ENCODE measurements at places on chromosomes 6 and 20. TPM values are rescaled to one million over a fixed set of nuclear protein-coding genes. Genes with fewer than 3 reads are reported as not detected.

Gene HSD17B8
- total RNA-seq, result 4.4 TPM

DNA sequence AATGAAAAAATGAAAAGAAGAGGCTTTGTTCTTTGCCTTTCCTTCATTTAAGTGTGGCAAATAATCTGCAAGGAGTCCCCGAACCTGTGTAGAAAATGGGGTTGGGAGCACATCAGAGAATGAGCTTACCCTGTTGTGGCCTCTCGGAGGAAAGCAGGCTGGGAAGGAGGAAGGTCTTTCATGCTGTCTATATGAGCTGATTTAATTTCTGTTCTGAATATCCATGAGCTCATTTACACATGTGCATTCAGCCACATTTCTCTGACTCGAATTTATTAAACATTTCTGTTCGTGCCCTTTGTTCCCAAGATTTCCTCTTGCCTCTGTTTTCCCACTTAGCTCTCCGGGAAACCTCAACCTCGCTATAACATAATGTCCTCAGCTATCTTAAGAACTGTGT, 584.4 kb upstream of the CDH4 start:
- no peak overlapping the region for H3K27ac ChIP-seq
- peaks cover 5% of the 10 kb centered on the region for H3K27me3 ChIP-seq
- no peak for DNase-seq
- H3K36me3 ChIP-seq, result no peaks in the 10 kb centered on the region
- no peak overlapping the region for H3K4me3 ChIP-seq

Gene PPP1R14C
- total RNA-seq, result 7.3 TPM

GRCh38 chr20:41618807-41619311, 682 bp upstream of the CHD6 start:
- H3K4me3 ChIP-seq, result peak overlapping the region; percentile 87
- peaks cover 33% of the 10 kb centered on the region for H3K4me1 ChIP-seq
- DNase-seq, result no peak
- peaks cover 24% of the 10 kb centered on the region for H3K27me3 ChIP-seq

Gene MEP1A
- not detected for total RNA-seq

Gene TFAP2C
- total RNA-seq, result 4.0 TPM

GRCh38 chr20:5511930-5512329, 195.2 kb upstream of the PROKR2 start:
- no peaks in the 10 kb centered on the region for H3K4me1 ChIP-seq
- no peak overlapping the region for H3K4me3 ChIP-seq
- H3K27ac ChIP-seq, result no peak overlapping the region

GRCh38 chr20:4325548-4326187, 310.3 kb upstream of the RNF24 start:
- H3K27me3 ChIP-seq, result no peaks in the 10 kb centered on the region
- no peaks in the 10 kb centered on the region for H3K36me3 ChIP-seq
- DNase-seq, result no peak
- no peak overlapping the region for H3K4me3 ChIP-seq
- H3K27ac ChIP-seq, result no peak overlapping the region
- H3K4me1 ChIP-seq, result no peaks in the 10 kb centered on the region

Gene GTF3C6
- total RNA-seq, result 134 TPM

Gene TSPO2
- total RNA-seq, result not detected

GRCh38 chr6:33549196-33549595, 30.9 kb downstream of the BAK1 start:
- no peak overlapping the region for H3K4me3 ChIP-seq
- H3K27me3 ChIP-seq, result no peaks in the 10 kb centered on the region
- H3K36me3 ChIP-seq, result no peaks in the 10 kb centered on the region

DNA sequence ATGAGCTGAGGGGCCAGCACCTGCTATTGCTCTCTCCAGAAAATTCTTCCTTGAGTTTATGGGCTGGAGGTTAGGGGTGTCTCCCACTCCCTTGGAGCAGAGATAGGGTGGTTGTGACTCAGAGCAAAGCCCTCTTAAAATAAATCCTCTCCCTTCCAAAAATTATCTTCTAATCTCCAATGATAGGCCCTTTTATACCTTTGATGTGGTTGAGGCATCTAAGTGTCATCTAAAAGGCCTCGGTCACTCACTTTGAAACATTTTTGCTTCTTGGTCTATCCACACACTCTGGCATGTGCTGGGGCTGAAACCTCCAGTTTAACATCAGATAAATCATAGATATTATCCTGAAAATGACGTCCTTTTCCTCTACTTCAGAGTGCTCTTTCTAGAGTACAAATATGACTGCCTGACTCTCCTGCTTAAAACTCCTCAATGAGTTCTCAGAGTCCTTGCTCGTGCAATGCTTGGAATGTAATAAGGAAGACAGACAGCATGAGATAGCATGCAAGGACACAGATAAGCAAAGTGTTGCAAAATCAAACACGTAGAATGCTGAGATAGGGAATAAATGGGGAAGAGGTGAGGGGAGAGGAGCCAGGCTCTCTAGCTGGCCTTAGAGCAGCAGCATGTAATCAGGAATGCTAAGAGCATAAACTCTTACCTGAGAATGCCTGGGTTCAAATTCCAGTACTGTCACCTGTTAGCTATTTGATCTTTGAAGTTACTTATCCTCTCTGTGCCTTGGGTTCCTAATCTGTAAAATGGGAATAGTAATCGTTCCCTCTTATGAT, 374.1 kb upstream of the CITED2 start:
- no peak for DNase-seq
- H3K27me3 ChIP-seq, result no peaks in the 10 kb centered on the region
- H3K4me3 ChIP-seq, result no peak overlapping the region
- H3K27ac ChIP-seq, result peak overlapping the region; percentile 16

Gene MICB
- not detected for total RNA-seq
